ENCODE measurements at places on chromosomes 5 and 9. TPM values are rescaled to one million over a fixed set of nuclear protein-coding genes. Genes with fewer than 3 reads are reported as not detected.

The DAB2IP gene
- 16.3 TPM for total RNA-seq

The ORM2 gene
- total RNA-seq, result not detected

The PCA3 gene
- 0.20 TPM for total RNA-seq

The TSSK1B gene
- total RNA-seq, result not detected

The C5orf34 gene
- total RNA-seq, result 2.0 TPM

The BHMT gene
- not detected for total RNA-seq

The PCDHGB6 gene
- 1.3 TPM for total RNA-seq

The DDX4 gene
- not detected for total RNA-seq

The IFNK gene
- total RNA-seq, result not detected

The KCNT1 gene
- total RNA-seq, result not detected

The ENTREP1 gene
- 11.1 TPM for total RNA-seq

The ECM2 gene
- not detected for total RNA-seq

DNA sequence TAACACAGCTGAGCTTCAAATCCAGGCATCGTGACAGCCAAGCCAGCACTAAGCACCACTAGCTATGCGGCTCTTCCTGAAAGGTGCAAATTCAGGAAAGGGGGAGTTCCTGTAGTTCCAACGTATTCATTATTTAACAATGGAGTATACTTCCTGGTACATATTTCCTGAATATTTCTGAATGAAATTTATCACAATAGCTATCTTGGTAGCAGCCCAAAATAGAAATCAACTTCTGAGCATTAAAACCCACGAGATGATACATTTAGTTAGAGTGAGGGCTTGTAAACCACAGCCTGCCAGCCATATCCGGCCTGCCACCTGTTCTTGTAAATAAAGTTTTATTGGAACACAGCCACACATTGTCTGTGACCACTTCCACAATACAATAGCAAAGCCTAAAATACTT, 109.7 kb upstream of the RETREG1 start:
- peak; percentile 94 for DNase-seq

- DNase-seq, result no peak
Measured at GRCh38 chr5:176891331-176891958, 7.7 kb downstream of the HK3 start.

GRCh38 chr5:94623011-94623410, 4.5 kb downstream of the SLF1 start:
- no peak for DNase-seq

DNA sequence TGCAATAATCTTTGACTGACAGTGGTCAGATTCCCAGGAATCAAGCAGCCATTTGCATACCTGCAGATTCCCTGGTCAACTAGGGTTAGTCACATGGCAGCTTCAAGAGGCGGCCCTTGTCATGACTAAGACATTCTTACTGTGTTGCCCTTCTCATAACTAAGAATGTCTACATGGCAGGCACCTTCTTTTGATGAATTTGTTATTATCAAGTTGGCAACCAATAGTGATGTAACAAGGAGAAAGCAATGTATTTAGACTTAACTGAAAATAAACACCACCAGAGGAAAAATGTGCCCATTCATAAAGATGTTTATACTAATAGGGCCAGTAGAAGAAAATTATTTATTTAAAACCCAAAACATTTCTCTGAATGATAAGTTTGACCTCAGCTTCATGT, 215.6 kb downstream of the TLE1 start:
- DNase-seq, result no peak

DNA sequence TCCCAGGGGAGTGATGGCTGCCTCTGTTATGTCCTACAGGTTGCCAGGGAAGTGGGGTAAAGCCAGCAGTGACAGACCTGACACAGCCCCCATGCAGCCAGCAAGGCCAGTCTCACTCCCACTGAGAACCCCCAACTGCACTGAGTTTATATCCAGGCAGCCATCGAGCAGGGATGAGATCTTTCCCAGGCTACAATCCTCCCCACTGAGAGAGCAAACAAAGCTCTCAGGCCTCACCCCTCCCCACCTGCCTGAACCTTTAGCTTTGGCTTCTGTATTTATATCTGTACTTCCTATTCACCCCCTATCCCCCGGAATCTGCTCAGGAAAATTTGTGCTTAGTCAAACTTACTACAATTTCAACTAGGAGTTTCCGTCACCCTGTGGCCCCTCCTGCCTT, 284.1 kb downstream of the FAM170A start:
- no peak for DNase-seq

GRCh38 chr9:35258660-35259474, 97.1 kb downstream of the UNC13B start:
- DNase-seq, result peak; percentile 67

DNA sequence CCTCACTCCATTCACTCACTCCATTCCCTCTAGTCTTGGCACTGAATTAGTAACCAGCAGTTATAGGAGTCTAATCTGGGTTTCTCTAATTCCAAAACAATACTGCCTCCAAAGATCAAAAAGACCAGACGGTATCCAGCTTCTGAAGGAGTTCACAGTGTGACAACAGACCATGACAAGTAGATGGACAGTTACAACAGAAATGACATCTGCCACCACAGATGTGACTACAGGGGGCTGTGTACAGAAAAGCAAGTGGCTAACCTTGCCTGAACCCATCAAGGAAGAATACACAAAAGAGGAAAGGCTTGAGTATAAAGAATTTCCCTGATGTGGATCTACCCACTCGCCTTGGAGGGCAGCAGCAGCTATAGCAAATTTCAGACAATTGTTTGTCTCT, 112.4 kb downstream of the ACTL7B start:
- DNase-seq, result no peak

DNA sequence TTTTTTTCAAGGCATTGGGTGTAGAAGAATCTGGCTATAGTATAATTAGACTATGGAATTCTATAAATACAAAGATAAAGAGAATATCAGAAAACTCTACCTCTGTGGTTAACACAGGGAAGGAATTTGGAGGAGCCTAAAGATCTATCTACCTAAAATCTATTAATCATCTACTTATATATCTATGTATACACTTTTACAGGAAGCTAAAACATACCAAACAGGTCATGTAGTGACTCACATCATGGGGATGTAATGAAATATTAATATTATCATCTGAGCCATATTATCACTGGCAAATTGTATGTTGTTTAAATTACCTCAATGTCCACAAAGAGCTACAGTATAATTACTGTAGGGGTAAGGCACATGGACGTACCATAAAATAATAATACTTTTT, 1748.2 kb downstream of the EFNA5 start:
- DNase-seq, result no peak

- peak; percentile 54 for DNase-seq
Measured at GRCh38 chr5:113017881-113018635, 41.5 kb downstream of the DCP2 start.

DNA sequence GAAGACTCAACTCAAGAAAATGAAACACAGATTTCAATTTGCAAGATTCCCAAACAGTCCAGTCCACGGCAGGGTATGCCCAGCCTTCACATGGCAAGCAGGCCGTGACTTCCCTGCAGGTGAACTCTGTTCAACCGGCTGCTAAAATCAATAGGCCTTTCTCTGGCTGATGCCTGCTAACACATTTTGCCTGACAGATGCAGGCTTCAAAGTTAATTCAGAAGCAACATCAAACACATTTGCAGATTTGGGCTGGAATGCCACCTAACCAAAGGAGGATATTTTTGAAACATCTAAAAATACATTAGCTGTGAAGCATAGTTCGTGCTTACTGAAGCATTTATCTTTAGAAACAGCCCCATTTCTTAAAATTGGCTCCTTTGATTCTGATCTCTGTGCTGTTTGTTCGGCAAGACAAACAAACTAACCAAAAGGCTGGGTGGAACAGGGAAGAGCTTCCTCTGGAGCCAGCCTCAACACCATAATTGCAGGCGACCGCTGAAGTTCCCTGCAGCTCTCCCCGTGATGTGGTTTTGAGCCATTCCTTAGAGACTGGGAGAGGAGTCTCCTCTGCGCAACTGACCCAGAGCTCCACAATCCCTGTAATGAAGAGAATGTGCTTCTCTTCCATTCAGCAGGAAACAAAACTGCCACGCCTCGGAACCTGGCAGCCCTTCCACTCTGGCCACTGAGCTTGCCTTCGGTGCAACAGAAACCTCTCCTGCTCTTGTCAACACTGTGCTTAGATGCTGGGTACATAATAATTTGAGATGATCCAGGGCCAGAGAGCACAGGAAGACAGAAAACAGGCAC, 126.5 kb downstream of the MYO10 start:
- DNase-seq, result peak; percentile 12

- DNase-seq, result no peak
Measured at GRCh38 chr9:124179196-124180071, 78.3 kb upstream of the NEK6 start.

DNA sequence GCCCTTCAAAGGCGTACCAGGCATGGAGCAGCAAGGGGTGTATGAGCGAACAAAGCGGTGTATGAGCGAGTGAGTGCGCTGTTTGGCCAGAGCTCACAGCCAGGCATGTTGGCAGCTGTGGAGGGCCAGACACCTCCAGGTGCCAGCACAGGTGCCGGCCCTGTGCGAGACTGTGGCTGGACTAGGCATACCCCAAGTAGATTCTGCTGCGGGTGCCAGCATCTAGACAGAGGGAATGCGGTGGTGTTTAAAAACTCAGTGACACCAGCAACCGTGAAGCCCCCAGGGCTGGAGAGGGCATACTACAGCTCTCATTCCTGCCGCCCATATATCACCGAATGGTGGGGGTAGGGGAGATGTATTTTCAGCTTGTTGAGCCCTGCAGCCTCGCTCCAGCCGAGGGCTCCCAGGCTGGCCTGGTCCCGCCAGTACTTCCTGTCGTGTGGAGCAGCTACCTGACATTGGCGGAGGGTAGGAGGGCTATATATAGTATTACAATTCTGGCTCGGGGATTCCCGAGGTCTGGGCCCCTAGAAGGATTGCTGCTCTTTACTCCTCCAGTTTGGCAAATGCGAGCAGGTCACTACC, 1829.6 kb upstream of the NUDT12 start:
- DNase-seq, result no peak

- DNase-seq, result no peak
Measured at GRCh38 chr5:107147589-107147988, 523.1 kb downstream of the EFNA5 start.

DNA sequence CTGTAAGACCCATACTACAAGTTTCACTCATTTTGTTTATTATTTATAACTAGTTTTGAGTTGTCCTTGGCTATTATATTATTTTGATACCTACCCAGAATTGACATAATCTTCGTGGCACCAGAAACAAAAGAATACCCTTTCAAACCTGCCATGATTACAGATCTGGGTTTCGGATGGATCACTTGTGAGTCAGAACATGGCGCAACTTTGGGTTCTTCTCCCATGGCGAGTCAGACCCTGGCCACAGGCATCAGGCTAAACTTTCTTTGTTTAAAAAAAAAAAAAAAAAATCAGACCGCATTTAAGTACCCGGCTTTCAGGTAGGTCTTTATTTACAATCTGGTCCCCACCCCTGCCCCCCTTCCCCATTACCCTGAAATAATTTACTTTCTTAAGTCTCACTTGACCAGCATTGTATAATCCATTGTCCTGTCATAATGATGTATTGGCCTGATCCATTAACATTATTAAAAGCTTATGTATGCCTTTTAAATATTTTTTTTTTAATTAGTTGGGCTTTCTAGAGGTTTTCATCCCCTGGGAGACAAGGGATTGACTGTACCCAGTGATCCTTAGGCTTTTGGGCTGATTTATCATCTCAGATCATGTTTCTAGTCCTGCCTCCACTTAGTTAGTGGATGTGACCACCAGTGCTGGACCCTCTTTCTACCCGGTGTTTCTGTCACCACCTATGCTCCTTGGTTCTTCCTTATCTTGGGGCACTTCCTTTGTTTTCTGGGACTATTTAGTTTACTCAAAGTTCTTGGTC, 43.9 kb downstream of the F2RL2 start:
- no peak for DNase-seq

- peak; percentile 76 for DNase-seq
Measured at GRCh38 chr9:126704892-126705766, 91.4 kb downstream of the LMX1B start.

- no peak for DNase-seq
Measured at GRCh38 chr5:137615171-137615775, 116.1 kb upstream of the SPOCK1 start.

DNA sequence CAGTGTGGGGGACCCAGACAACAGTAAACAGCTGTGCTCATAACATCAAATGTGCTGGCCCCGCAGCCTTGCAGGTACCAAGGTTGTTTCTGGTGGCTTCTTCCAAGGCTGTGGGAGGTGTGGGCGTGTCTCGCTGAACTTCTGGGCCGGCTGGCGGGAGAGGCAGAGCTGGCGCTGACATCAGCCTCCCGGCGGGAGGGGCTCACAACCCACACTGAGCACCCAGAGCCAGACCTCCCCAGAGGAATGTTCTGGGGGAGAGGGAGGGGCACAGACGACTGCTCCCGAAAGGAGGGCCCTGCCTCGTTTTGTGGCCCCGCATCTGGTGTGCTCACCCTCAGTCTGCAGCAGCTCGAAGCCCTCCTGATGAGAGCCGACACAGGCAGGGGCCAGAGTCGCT, 6.9 kb upstream of the SLC12A7 start:
- DNase-seq, result no peak

DNA sequence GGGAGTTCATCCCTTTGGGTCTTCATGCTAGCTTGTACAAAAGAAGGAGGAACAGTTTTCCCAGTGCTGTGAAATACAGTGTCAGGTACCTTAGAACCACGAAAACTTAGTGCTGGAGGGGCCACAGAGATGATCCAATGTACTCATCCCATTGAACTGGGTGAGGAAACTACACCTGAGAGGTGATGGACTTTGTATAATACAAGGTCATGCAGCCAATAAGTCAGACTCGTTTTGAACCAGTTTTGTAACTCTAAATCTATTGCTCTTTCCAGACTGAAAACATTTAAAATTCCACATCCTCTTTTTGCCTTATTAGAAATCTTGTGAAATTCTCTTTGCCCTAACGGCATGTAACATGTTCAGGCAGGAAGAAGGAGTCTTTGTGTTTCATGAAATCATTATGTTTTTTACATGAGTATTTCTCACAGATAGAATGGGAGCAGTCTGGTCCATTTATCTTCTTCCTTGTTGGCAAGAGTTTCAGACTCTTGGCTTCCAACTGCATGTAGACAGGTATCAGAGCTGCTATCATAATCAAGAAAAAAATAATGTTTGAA, 146.8 kb upstream of the FBXL7 start:
- DNase-seq, result no peak

DNA sequence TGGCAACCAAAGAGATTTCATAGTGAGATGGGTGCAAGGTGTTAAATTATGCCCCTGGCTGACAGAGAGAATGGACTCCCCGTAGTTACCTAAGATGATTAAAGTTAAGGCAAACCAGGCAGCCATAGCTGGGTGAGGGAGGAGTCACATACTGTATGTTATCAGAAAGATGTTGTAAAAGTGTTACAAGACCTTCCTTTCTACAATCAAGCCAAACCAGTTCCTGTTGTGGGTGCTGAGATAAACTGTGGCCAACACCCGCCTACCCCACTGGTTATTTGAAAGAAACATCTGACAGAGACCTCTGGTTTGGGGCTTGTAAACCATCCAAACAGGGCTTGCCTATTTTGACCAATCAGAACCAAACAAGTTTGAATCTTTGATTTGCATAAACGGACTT, 684.7 kb upstream of the NUDT12 start:
- DNase-seq, result no peak
